Progenitor cell of endocrine pancreas (in vitro differentiated cells): ENCODE measurements at places on chromosomes 11 and 22. TPM values are rescaled to one million over a fixed set of nuclear protein-coding genes. Genes with fewer than 3 reads are reported as not detected.

- DNase-seq: no peak
These were observed 148.8 kb upstream of the KIRREL3 start for GRCh38 chr11:127149410-127149809.

DNA sequence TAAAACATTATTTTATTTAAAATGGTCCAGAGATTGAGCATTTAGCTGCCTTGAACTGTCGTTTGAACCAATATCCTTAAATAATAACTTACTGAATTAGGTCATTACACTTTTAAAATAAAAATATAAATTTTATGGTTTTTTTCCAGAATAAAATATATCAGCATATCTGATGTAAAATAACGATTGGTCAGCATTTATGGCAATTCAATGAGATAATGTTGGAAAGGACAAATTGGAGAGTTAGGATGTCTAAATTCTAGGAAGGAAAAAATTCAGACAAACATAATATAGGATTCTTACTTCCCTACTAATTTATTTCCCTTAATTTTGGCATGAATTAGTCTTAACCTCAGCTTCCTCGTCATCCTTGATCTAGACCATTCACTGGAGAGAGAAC lies 113.4 kb downstream of the GRIA4 start:
- DNase-seq: no peak

GRCh38 chr11:80856066-80856465 lies 1415.2 kb upstream of the TENM4 start:
- DNase-seq: no peak

GRCh38 chr22:49154433-49154832 lies 673.2 kb downstream of the BRD1 start:
- DNase-seq: no peak

Gene GPR137
- 46.7 and 56.5 TPM in 2 replicates for total RNA-seq

DNA sequence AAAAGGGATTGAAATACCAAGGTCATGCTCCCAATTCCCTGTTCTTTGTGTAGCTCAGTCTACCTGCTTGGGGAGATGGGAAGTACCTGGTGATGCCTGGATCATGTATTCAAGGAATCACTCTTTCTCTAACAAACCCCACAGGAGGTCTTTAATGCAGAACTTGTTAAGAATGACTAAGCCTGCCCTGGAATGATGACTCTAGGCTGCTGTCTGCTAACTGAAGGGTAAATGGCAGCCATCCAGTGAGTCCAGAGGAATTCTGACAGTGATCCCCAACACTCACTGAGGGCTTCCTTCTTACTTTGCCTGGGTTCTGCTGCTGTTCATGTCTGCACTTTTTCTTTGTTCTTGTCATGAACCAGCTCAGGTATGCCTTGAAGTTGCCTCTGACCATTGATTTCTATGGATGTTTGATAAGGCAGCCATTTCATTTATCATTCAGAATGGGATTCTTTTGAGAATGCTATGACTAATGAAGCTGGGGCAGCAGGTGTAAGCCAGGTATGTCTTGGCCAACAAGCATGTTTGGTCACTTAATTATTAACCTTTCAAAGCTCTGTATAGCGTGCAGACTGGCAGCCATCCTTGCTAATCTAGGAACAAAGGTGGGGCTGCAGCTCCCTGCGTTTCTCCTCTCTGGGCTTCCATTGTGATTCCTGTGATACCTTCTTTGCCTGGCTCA lies 11.4 kb downstream of the PRSS23 start:
- DNase-seq: no peak

- no peak for DNase-seq
These were observed 4.4 kb downstream of the EXPH5 start for GRCh38 chr11:108589136-108589535.

Gene ARHGEF17
- 71.4 and 77.0 TPM in 2 replicates for total RNA-seq

Gene MAP6
- total RNA-seq: 5.4 and 6.0 TPM in 2 replicates

Gene IGSF9B
- total RNA-seq: 7.8 and 9.4 TPM in 2 replicates

- DNase-seq: no peak
These were observed 63.0 kb downstream of the TP53I11 start for GRCh38 chr11:44887636-44888035.

GRCh38 chr11:110152199-110152598 lies 59.0 kb downstream of the ZC3H12C start:
- no peak for DNase-seq

DNA sequence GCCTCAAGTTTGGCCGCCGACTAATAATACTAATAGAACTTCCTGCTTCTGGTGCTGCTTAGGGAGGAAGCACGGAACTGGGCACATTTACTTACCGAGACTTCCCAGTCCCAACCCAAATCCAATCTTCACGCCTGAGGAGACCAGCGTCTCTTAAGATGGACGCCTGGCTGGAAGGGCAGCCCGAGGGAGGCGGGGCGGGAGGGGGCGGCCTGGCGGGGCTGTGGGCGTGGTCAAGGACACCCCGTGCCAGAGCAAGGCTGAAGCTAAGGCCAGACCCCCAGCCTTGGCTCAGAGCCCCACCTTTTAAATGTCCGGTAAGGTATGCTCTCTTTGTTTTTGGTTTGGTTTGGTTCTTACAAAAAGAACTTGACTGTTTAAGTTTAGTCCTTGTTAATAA lies at the start of gene GDPD4:
TSS of gene GDPD4 (minus strand) at position 177 of the 400 bp plus-strand sequence. CDS start 16,549 bp downstream, outside the sequence.
- no peak for DNase-seq

DNA sequence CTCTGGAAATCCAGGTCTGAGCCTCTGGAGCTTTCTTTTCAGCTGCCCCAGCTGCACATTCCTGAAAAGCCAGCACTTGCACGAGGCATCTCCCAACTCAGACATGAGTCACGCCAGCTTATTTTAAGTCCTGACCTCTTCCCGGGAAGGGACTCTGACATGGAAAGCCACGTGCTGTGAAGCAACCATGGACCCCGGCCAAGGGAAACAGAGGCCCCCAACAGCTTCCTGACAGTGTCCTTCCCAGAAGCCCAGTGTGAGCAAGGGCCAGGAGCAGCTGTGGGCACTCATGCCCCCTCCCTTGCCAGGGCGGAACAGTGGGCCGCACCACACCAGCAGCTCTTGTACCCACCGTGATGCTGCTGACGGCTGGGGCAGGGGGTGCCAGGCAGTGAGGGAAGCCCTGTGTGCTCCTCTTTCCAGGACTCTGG lies 118.8 kb upstream of the CADM1 start:
- no peak for DNase-seq

DNA sequence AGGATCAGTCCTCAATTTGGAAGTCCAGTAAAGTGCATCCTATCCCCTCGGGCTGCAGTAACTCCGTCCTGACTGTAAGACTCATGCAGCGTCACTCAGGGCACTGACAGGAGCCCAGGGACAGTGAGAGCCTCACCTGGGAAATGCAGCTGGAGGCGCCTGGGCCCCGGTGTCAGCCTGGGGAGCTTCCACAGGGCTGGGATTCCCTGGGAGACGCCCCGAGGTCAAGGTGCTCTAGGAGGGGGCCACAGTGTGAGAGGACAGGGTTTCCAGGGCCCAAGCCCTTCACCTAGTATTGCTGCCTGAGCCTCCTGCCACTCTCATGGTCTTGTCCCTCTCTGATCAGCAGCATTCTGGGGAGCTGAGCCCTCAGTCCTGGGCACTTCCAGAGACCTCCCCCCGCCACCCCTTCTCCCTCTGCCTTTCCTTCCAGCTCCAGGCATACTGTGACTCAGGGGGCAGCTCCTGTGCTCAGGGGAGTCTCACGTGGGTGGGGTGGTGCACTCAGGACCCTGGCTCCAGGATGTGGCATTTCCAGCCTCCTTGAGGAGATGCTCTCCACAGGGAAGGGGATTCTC lies 99.1 kb upstream of the IGLL5 start:
- DNase-seq: no peak

Gene MS4A2
- not detected in 2 replicates for total RNA-seq

Gene FOLR2
- total RNA-seq: not detected in 2 replicates

Gene RAG1
- total RNA-seq: 0.65 and 1.00 TPM in 2 replicates

DNA sequence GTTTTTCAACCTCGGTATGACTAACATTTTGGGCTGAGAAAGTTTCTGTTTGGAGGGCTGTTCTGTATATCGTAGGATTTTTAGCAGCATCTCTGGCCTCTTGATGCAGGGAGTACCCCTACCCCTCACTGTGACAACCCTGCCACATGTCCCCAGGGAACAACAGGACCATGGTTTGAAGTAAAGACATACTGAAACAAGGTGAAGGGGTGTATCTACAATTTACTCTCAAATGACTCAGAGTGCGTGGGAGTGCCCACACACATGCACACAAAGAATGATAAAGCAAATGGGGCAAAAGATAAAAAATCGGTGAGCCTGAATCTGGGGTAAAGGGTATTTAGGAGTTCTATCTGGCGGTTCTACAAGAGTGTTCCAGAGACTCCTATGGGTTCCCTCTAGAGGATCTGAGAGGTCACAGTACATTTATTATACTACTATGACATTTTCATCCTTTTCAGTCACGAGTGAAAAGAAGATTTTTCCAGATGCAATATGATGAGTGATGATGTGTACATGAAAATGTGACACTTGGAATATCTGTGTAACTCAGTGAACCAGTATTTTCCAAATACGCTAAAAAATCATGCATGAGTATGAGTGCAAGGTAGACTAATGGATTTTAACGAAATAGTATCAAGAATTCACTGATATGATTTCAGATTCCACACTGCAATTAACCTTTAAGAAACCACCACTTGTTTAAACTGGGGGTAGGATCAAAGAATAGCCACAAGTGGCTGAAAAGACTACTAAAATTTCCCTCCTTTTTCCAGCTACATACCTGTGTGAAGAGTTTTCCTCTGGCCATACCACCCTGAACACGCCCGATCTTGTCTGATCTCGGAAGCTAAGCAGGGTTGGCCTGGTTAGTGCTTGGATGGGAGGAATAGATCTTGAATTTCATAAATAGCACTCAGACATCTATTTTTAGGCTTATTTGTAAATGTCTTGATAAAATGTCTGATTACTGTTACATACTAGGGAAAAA lies 56.3 kb upstream of the YPEL1 start:
- no peak for DNase-seq

GRCh38 chr22:49097171-49097925 lies 730.3 kb downstream of the BRD1 start:
- DNase-seq: no peak

Gene C22orf31
- not detected in 2 replicates for total RNA-seq

DNA sequence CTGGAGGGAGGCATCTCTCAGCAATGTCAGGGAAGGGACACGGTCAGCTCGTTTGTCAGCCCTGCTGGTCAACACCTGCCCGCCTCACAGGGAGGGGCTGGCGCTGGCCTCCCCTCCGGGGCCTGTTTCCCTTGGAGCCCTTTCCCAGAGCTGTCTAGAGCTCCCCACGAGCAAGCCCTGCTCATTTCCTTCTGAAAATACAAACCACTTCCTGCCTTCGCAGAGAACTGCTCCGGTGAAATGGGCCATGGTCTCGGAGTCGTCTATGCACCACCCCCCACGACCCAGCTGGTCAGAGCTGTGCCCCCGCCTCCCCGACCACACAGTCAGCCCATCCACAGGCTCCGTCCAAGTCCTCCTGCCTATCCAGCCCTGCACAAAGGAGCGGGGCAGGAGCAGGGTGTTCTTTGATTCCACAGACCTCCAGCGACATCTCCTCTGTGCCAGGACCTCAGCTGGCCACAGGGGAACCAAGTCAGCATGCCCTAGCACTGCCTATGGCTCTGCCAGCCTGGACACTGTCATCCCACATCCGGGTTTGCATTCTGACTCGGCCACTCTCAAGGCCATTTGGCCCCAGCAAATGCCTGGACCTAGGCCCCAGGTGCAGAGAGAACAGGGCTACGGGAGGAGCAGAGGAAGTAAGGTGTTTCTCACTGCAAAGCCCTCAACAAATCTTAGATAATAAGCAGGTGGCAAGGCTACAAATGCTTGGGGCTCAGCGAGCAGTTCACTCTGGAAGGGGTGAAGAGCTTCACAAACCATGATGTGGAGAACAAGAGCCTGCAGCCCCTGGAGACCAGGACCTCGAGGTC lies 82.1 kb upstream of the WNT11 start:
- no peak for DNase-seq

DNA sequence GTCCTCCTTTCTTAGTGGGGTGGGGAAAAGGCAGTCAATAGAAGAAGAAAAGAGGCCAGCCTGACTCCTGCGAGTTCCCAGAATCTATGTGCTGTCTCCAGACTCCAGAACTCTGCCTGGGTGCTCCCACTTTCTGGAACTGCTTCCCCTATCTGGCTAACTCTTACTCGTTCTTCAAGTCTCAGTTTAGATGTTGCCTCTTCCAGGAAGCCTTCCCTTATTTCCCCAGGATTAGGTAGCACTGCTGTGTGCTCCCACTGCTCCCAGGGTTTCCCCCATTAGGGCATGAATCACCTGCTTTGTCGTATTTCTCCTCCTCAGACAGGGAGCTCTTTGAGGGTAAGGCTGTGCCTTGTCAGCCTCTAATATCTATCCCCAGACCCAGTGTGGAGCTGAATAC lies 17.5 kb upstream of the SYT7 start:
- no peak for DNase-seq

- DNase-seq: no peak
These were observed 92.8 kb upstream of the APOA1 start for GRCh38 chr11:116930177-116930576.

DNA sequence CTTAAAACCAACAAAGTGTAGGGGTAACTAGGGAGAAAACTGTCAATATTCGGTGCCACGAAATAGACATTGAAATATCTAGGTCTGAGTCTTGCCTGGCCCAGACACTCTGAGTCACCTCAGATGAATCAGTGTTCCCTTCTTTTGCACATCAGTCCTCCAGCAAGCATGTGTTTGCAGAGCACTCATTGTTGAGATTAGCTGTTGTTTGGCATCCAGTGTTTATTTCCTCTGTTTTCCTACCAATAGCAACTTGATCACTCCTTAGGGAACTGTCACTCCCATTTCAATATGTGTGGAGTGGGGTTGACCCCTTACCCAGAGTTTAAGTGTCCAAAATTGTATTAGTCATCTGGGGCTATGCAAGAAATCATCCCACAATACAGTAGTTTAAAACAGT lies 4.7 kb upstream of the ASCC2 start:
- DNase-seq: no peak

- no peak for DNase-seq
These were observed 12.7 kb downstream of the MAP6 start for GRCh38 chr11:75656044-75656727.

Gene MS4A4A
- 0.33 TPM in 1 of 2 replicates, not detected in the other for total RNA-seq

DNA sequence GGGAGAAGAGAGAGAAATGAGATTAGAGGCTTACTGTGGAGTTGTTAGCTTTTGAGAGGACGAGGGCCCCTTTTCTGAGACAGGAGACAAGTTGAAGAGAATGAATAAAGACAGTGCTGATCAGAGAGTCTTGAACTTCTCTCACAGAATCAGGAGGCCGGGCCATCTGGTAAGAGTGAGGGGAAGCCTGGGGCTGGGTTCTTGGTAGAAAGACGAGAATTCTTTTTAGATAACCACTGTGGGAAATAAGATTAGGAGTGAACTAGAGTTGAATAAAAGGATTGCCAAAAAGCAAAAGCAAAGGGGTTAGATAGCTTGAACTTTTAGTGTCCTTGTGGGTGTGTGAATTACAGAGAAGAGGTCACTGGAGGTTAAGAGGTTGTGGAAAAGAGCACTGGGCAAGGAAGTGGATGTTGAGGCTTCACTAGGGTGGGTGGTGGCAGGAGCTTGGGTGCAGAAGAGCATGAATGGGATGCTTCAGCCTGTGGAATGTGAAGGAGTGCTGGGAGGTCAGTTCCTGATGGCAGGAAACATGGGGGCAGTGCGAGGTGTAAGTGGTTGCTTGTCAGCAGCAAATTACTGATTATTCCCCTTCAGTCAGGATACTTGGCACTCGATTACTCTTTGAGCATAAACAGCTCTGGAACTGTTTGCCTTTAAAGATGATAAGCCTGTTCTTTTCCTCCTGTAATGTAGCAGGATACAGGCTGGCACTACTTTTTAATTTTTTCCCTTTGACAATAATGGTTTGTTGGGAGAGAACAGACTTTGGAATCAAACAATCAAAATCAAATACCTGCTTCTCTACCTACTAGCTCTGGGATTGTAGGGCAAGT lies 98.3 kb downstream of the ARHGAP42 start:
- DNase-seq: no peak
